ENCODE measurements at places on chromosomes 7 and 10.

GRCh38 chr7:98126311-98127142 lies 19.9 kb downstream of the LMTK2 start:
- DNase-seq: no peak

GRCh38 chr7:44081266-44081748 lies 1.0 kb downstream of the POLM start:
- no peak for DNase-seq

GRCh38 chr7:23418046-23418445 lies 52.2 kb downstream of the IGF2BP3 start:
- no peak for DNase-seq

DNA sequence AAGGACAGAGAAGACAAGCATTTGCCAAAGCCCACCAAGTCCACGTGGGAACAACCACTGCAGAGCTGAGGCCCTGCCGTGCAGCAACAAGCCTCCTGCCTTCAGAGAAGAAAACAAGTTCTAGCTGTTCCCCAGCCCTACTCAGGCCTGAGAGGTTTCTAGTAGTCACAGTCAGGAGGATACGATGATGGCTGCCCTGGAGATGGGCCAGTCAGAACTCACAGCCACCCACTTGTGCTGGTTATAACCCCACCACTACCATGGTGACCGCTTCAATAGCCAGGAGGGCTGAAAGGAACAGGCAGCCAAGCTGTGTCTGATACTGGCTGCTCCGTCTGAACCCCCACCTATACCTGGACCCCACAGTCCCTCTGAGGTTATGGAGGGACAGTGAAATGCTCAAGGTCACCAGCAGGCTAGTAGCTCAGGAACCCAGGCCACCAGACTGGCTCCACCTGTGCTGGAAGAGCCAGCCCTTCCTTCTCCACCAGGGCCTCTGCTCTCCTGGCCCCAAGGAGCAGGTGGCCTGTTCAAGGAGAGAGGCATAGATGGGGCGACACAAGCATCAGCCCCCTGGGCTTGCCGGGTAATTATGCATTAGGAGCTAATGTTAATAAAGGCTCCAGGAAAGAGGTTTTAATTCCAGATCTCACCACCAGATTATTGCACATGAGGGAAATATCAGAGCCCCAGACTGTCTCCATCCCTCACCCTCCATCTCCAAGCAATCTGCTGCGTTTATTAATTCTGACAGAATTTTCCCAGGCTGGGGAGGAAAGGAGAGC lies 125.8 kb upstream of the PCBD1 start:
- no peak for DNase-seq

GRCh38 chr10:70479165-70479581 lies 606 bp downstream of the PALD1 start:
- DNase-seq: no peak

- no peak for DNase-seq
These were observed 12.3 kb downstream of the STX1A start for GRCh38 chr7:73707045-73707631.

GRCh38 chr10:53009961-53010907 lies 237.7 kb upstream of the MBL2 start:
- no peak for DNase-seq
